Frontal cortex (tissue), 4 donors: ENCODE measurements at places on chromosomes 5 and 9.

DNA sequence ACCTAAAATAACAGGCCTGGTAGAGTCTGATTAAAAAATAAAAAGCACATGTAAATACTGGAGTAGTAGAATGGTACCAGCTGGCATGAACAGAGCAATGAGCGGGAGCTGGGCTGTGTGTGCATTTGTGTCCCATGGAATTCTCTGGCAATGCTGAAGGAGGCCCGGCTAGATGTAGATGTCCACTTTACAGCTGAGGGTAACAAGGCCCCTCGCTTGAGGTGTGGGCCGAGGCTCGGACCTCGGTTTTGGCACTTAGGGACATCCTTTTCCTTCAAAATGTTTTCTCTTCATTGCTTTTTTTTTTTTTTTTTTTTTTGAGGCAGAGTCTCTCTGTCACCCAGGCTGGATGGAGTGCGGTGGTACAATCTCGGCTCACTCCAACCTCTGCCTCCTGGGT lies 1.5 kb upstream of the FGD3 start:
- no peak for DNase-seq

DNA sequence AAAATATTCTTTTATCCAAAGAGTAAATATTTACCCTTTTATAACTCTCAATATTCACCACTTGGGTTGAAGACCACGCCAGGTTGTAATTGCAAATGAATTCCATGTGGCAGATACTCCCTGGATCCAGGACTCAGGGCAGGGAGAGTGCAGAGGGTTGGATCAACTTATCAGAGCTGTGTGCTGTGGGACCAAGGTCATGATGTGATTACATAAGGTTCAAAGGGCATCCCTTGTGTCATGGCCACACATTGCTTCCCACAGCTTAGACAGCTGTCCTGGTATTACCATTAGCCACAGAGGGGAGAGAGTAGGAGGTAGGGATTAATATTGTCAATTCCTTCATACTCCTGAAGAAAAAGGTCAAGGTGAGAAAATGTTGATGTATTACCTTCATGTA lies 133.9 kb downstream of the JAKMIP2 start:
- no peak for DNase-seq

DNA sequence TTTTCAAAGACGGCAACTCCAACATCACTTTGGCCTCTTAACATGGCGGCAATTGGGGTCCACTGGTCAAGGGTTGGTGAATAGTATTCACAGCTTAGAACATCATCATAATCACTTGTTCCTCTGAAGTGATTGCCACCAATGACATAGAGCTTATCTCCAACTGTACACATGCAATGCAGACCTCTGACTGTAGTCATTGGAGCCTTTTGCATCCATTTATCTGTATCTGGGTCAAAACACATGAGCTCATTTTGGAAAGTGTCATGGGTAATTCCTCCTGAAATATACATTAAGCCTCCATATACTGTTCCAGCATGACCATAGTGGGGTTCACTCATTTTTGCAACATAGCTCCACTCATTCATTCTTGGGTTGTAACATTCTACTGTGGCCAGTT lies 2.0 kb downstream of the KLHL9 start:
- DNase-seq, result no peak

DNA sequence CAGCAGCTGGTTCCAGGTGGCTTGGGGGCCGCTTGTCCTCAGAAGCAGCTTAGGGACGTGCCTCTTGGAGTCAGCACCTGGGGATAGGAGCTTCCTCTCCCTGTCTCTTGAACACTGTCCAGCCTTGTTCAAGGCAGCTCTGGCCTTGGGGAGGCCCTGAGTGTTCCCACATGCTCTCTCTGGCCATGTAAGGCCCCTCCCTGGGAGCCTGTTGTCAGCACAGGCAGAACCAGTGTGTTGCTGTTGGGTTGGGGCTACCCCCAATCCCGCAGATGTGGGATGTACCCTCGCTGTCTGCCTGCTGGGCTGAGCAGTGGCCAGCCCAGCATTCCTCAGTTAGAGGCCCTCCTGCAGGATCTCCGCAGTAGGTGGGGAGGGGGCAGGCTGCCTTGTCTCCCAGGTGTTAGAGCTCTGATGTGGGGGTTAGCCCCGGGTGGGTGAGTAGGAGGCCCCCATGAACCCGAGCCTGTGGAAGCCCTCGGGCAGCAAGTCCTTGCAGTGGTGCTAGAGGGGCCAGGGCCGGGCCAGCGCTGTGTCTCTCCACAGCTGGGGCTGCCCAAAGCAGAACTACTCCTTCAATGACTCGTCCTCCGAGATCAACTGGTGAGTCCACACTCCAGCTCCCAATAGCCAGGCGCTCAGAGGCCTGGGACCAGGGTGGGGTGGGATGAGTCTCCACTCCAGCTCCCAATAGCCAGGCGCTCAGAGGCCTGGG lies 51.6 kb downstream of the KCNT1 start:
- no peak for DNase-seq

GRCh38 chr9:117528225-117528624 lies 113.4 kb upstream of the ASTN2 start:
- no peak for DNase-seq

GRCh38 chr9:70987986-70988385 lies 133.4 kb downstream of the TRPM3 start:
- no peak for DNase-seq

- DNase-seq, result no peak
Measured at GRCh38 chr5:54281960-54282692, 28.2 kb downstream of the ARL15 start.

DNA sequence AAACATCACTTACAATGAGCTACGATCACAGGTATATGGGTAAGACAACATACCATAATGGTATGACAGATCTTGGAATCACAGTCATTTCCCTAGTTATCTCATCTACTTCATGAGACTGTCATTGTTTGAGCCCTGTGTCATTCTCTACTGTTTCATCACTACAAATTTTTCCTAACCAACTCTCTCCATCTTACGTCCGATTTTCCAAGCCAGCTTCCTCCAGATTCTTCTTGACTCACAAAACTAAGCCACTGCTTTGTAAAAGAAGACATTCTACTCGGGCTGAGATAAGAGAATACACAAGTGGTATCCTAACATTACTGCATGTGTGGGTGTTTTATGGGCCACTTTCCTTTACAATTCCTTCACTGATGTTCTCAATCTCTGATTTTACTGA lies 49.6 kb downstream of the SERINC5 start:
- DNase-seq, result no peak

DNA sequence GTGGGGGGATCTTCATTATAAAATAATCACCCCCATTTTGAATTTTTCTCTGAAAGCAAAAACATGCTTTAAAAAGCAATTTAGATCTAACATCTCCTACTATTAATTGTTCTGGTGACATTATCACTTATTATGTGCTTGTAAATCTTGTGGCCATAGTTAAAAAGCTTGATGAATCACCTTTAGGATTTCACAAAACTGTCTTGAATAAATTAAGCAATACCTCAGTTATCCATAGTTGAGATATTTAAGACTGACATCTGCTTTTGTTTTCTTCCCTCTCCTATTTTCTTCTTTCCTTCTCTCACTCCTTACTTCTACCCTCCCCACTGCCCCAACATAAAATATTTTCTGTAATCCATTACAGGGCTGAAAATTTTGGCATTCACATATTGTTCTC lies 84.8 kb downstream of the SLC1A3 start:
- DNase-seq, result no peak

DNA sequence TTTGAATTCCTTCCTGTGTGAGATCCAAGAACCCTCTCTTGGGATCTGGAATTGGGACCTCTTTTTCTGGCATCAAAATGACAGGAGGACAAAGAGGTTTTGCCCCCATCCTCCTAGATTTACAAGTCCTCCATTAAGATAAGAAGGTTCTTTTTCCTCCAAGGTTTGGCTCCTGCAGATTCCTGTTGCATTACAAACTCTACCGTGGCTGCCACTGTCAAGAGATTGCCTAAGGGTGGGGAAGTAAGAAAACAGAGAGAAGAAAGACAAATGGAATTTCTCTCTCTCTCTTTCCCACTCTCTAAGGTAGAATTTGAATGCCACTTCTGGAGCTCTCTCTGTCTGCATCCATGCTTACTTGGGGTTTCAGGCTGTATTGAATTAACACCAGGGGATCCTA lies 12.0 kb upstream of the SVEP1 start:
- no peak for DNase-seq

- DNase-seq, result no peak
Measured at GRCh38 chr5:9099689-9100088, 446.2 kb downstream of the SEMA5A start.

- no peak for DNase-seq
Measured at GRCh38 chr5:31096238-31096865, 97.1 kb upstream of the CDH6 start.
